ENCODE measurements at places on chromosomes 11 and 22. TPM values are rescaled to one million over a fixed set of nuclear protein-coding genes. Genes with fewer than 3 reads are reported as not detected.

- DNase-seq, result no peak
These were observed 8.2 kb downstream of the PDGFB start for GRCh38 chr22:39236321-39237317.

DNA sequence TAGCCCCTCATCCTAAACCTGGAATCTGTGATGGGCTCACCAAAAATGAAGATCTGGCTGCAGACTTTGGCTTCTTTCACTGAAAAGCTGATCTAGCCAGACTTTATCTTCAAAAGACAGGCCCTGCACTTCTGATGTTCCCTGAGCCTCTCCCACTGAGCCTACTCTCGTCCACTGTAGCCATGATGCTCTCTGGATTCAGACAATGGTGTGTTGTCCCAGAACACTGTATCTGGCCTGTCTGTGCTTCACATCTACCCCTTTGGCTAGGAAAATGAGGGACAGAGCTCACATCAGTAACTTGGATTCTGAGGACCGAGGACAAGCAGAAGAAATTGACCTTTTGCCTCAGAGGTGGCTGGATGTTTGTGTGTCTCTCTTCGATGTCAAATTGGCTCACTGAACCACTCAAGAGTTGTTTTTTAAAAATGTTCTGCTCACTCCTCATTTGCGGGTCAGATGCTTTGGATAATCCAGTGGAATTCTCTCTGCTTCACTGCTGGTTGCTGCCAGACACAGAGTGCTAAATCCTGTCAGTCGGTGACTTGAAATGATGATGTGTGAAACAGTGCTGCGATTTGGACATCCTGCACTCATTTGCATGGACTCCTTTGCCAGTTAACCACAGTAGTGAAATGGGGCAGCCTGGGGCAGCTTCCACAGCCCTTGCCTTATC, 67.5 kb downstream of the ARFGAP2 start:
- DNase-seq, result no peak

- DNase-seq, result no peak
These were observed 11.3 kb downstream of the P2RY2 start for GRCh38 chr11:73229321-73229895.

The SHISA8 gene
- total RNA-seq, result not detected

The MS4A1 gene
- 1.6 TPM for total RNA-seq

The TUB gene
- total RNA-seq, result 0.98 TPM

Measured in liver (tissue), 10 donors.